ENCODE measurements at places on chromosomes 13 and 19.

GRCh38 chr13:79307866-79308298 is 98.2 kb downstream of the RBM26 start:
- peak; percentile 17 for DNase-seq

DNA sequence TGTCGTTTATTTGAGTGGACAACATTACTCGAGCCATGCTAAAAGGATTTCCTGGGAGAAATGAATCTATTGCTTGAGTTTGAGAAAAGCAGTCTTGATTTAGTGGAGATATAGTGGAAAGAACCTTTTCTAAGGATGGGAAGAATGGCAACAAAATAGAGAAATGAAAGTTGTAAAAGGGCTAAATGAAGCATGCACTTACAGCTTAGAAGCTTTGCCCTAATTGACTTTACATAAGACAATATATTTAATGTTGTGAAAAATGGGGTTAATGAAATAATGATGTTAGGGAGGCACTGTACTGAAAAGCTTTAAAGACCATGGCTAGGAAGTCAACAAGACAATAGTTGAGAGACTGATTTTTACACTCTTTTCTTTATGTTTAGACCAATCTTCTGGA is 35.4 kb downstream of the SLC10A2 start:
- DNase-seq: no peak

GRCh38 chr19:4536798-4537197 is 1.8 kb upstream of the PLIN5 start:
- DNase-seq: no peak

- DNase-seq: no peak
These were observed 10.4 kb upstream of the ITM2B start for GRCh38 chr13:48222358-48223301.

DNA sequence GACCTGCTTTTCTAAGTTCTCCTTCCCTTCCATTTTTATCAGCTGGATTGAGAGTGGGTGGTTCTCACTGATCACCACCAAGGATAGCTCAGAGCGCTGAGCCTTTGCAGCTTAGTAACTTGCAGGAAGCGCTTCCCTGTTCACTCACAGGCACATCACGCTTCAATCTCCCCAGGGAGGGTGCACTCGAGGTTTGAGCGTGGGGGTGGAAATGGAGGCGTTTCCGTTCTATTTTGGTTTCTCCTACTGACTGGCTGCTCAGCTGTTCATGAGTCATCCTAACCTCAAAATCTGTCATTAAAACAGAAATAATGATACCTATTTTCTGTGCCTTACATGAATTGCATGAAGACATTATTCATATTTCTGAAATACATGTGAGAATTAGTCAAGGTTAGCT is 292.1 kb downstream of the SPRY2 start:
- DNase-seq: peak; percentile 99

- DNase-seq: no peak
These were observed 713 bp downstream of the KRI1 start for GRCh38 chr19:10565028-10565566.

DNA sequence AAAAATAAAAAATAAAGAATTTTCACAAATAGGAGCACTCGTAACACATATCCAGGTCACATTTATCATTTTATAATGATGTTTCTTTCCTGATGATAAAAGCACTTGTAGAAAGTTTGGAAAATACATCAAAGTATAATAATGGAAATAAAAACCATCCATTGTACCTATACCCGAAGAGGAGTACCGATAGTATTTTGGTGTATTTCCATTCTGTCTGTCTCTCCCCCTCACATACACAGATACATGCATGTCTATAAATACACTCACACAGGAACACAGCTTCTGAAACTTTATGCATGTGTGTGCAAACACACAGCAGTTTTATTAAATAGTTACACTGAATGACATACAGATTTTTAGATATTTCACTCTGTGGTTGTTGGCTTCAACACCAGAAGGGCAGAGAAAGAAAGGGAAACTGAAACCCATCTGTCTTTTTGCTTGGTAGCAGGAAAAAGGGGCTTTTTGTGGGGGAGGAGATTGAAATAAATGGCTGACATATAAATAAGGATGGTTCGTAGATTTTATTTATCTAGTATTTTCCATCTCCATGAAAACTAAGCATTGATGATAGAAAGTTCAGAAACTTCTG is 114.8 kb downstream of the LRCH1 start:
- DNase-seq: no peak

DNA sequence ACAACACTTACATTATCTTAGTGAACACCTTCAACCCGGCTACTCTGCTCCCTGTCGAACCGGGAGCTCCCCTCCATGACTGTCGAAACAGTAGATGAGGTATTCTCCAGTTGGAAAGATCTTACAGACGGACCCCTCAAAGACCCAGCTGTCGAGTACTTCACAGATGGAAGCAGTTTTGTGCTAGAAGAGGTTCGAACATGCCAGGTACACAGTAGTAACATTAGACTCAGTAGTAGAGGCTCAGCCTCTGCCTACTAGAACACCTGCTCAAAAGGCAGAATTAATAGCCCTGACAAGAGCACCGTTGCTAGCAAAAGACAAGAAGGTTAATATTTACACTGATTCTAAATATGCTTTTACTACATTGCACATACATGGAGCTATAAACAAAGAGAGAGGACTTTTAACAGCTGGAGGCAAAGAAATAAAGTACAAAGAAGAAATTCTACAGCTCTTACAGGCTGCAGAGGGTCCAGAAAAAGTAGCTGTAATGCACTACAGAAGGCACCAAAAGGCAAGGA is 13.6 kb upstream of the SLC15A1 start:
- DNase-seq: no peak

Data from skeletal muscle cell (primary cell).